Naive B cell (primary cell): ENCODE measurements at places on chromosomes 2 and 18.

GRCh38 chr2:3288470-3289170, 89.0 kb downstream of the EIPR1 start:
- DNase-seq = no peak
- H3K36me3 ChIP-seq = peaks cover 29% of the 10 kb centered on the region
- peaks cover 33% of the 10 kb centered on the region for H3K4me1 ChIP-seq
- H3K27me3 ChIP-seq = no peaks in the 10 kb centered on the region
- H3K27ac ChIP-seq = no peak overlapping the region
- H3K4me3 ChIP-seq = no peak overlapping the region

GRCh38 chr2:218362606-218363005, 5.9 kb downstream of the CATIP start:
- no peak overlapping the region for H3K4me3 ChIP-seq
- peaks cover 14% of the 10 kb centered on the region for H3K4me1 ChIP-seq
- H3K27ac ChIP-seq = no peak overlapping the region
- DNase-seq = no peak
- H3K36me3 ChIP-seq = no peaks in the 10 kb centered on the region

- DNase-seq = no peak
- no peak overlapping the region for H3K27ac ChIP-seq
- H3K27me3 ChIP-seq = peaks cover 4% of the 10 kb centered on the region
- peaks cover 6% of the 10 kb centered on the region for H3K36me3 ChIP-seq
- peaks cover 21% of the 10 kb centered on the region for H3K4me1 ChIP-seq
- no peak overlapping the region for H3K4me3 ChIP-seq
These were observed 13.9 kb downstream of the RDH14 start for GRCh38 chr2:18546567-18546966.

- DNase-seq = no peak
- no peak overlapping the region for H3K27ac ChIP-seq
- no peaks in the 10 kb centered on the region for H3K36me3 ChIP-seq
These were observed 33.4 kb downstream of the SFXN5 start for GRCh38 chr2:73037947-73038585.

GRCh38 chr18:56060967-56061541, 473.1 kb upstream of the TCF4 start:
- H3K27ac ChIP-seq = no peak overlapping the region
- H3K27me3 ChIP-seq = no peaks in the 10 kb centered on the region
- no peak overlapping the region for H3K4me3 ChIP-seq
- H3K36me3 ChIP-seq = no peaks in the 10 kb centered on the region
- no peak for DNase-seq
- H3K4me1 ChIP-seq = no peaks in the 10 kb centered on the region

GRCh38 chr2:200829258-200829655, 17.5 kb downstream of the BZW1 start:
- H3K4me1 ChIP-seq = no peaks in the 10 kb centered on the region
- H3K27ac ChIP-seq = peak overlapping the region; percentile 34
- no peak overlapping the region for H3K4me3 ChIP-seq
- DNase-seq = no peak

- H3K4me1 ChIP-seq = no peaks in the 10 kb centered on the region
- no peaks in the 10 kb centered on the region for H3K36me3 ChIP-seq
- no peak overlapping the region for H3K4me3 ChIP-seq
- H3K27ac ChIP-seq = no peak overlapping the region
These were observed 13.3 kb downstream of the CELF4 start for GRCh38 chr18:37552286-37552685.

GRCh38 chr18:64717026-64717425, 568.1 kb upstream of the LINC00305 start:
- no peaks in the 10 kb centered on the region for H3K27me3 ChIP-seq
- no peak overlapping the region for H3K4me3 ChIP-seq
- peaks cover 23% of the 10 kb centered on the region for H3K4me1 ChIP-seq
- no peak overlapping the region for H3K27ac ChIP-seq

GRCh38 chr2:108367014-108367413, 10.7 kb upstream of the SULT1C4 start:
- no peaks in the 10 kb centered on the region for H3K4me1 ChIP-seq
- no peak for DNase-seq
- H3K4me3 ChIP-seq = no peak overlapping the region
- H3K27ac ChIP-seq = no peak overlapping the region
- no peaks in the 10 kb centered on the region for H3K27me3 ChIP-seq
- H3K36me3 ChIP-seq = no peaks in the 10 kb centered on the region

DNA sequence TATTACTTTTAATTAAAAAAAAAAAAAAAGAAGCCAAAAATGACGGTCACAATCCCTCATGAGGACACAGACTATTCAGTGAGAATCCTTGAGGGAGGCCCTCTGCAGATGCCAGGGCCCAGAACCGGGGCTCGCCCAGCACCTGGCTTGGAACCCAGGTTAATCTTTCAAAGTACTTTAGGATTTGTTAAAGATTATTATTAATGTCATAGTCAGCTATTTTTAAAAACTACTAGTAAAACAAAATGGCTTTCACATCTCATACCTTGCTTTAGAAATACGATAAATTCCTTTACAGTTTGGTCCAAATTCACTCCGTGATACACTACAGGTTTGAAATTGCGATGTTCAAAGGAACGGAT, 27.1 kb downstream of the C2orf76 start:
- no peaks in the 10 kb centered on the region for H3K27me3 ChIP-seq
- H3K4me3 ChIP-seq = no peak overlapping the region
- no peaks in the 10 kb centered on the region for H3K36me3 ChIP-seq
- peak overlapping the region; percentile 90 for H3K27ac ChIP-seq

GRCh38 chr18:21703241-21703820, 1.2 kb downstream of the ABHD3 start:
- peaks cover 20% of the 10 kb centered on the region for H3K4me1 ChIP-seq
- peak overlapping the region; percentile 95 for H3K27ac ChIP-seq
- peak overlapping the region; percentile 97 for H3K4me3 ChIP-seq
- no peak for DNase-seq
- no peaks in the 10 kb centered on the region for H3K36me3 ChIP-seq
- H3K27me3 ChIP-seq = no peaks in the 10 kb centered on the region

DNA sequence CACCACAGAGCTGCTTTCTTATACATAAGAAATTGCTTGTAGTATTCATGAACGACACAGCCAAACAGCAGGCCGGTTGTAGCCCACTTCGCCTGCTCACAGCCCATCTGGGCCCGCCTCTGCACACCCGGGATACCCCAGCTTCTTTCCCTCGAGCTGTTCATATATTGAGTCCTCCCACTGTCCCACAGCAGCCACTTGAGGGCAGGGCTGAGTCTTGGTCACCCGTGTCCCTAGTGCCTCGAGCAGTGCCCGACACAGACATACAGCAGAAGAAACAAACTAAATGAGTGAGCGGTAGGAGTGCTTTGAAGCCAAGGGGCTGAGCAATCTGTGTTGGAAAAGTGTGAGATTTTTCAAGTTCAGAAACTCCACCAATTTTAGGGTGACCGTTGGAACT, 251.4 kb downstream of the KLHL29 start:
- no peaks in the 10 kb centered on the region for H3K36me3 ChIP-seq
- H3K27me3 ChIP-seq = no peaks in the 10 kb centered on the region
- DNase-seq = no peak
- no peaks in the 10 kb centered on the region for H3K4me1 ChIP-seq
- no peak overlapping the region for H3K4me3 ChIP-seq

DNA sequence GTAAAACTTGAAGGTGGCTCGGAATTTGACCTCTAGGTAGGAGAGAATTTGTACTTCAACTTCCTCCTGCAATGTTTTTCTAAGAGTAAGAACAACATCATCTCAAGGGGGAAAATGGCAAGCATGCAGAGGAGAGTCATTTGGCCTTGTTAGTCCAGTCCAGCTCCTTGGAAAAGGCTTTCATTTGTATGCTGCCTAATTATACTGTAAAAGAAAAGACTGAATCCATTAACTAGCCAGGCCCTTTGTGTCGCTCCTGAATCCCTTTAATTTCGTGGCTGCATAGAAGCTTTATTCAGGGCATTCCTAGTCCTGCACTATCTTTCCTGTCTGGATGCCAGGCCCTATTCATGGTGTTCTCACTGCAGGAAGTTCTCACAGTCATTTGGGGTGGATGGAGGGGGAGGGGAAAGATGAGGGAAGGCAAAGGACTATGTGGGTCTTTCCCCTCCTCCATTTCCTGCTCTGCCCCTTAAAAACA, 36.0 kb downstream of the PHLPP1 start:
- H3K27ac ChIP-seq = no peak overlapping the region
- H3K4me3 ChIP-seq = no peak overlapping the region
- no peak for DNase-seq
- no peaks in the 10 kb centered on the region for H3K27me3 ChIP-seq
- H3K36me3 ChIP-seq = peaks cover 4% of the 10 kb centered on the region

GRCh38 chr2:20172273-20173055, 52.5 kb downstream of the SDC1 start:
- no peak for DNase-seq
- H3K27ac ChIP-seq = no peak overlapping the region
- H3K36me3 ChIP-seq = no peaks in the 10 kb centered on the region
- no peaks in the 10 kb centered on the region for H3K4me1 ChIP-seq
- no peaks in the 10 kb centered on the region for H3K27me3 ChIP-seq
- no peak overlapping the region for H3K4me3 ChIP-seq

DNA sequence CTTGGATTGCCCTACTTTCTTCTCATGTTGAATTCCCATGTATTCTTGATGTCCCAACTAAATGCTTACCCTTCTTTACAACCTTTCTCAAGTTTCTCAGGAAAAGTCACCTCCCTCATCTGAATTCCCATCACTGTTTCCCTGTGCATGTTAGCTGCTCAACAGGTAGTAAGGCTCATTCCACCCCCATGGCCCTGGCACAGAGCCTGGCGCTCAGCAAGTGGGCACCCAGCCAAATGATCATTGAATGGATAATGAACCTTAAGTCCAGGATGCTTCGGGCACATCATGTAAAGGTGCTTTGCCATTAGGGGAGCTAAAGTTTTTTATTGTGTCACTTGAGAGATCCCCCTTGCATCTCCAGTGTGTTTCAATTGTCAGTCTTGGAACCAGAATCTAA, 124.0 kb downstream of the PKP4 start:
- no peaks in the 10 kb centered on the region for H3K27me3 ChIP-seq
- no peak overlapping the region for H3K4me3 ChIP-seq
- H3K4me1 ChIP-seq = no peaks in the 10 kb centered on the region

GRCh38 chr2:21427606-21428005, 303.8 kb downstream of the TDRD15 start:
- H3K27ac ChIP-seq = no peak overlapping the region
- no peaks in the 10 kb centered on the region for H3K4me1 ChIP-seq
- no peak for DNase-seq
- no peaks in the 10 kb centered on the region for H3K36me3 ChIP-seq

GRCh38 chr2:70141902-70142589, 48.8 kb downstream of the C2orf42 start:
- H3K4me1 ChIP-seq = peaks cover 42% of the 10 kb centered on the region
- H3K36me3 ChIP-seq = no peaks in the 10 kb centered on the region
- peak overlapping the region; percentile 97 for H3K4me3 ChIP-seq
- no peaks in the 10 kb centered on the region for H3K27me3 ChIP-seq
- H3K27ac ChIP-seq = peak overlapping the region; percentile 99

DNA sequence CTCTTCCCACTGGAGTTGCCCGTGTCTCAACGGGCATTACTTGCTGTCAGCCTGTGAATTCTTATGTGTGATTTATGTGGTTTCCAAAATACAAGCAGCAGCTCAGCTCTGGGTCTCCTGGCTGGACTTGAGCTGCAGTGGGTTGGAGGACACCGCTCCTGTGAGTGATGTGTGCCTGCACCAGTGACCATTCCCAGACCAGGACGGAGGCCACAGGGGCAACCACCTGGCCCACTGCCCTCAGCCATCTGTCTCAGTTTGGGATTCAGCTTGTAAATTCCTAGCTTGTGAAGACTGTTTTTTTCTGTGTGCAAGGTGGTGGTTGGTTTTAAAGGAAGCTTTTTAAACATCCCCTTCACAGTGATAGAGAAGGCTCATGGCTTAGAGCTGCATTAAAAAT, 261.0 kb downstream of the BCL2 start:
- H3K27ac ChIP-seq = no peak overlapping the region
- no peak overlapping the region for H3K4me3 ChIP-seq

GRCh38 chr2:230128623-230129342, 60.1 kb upstream of the SLC16A14 start:
- H3K4me1 ChIP-seq = peaks cover 10% of the 10 kb centered on the region
- no peak for DNase-seq
- H3K4me3 ChIP-seq = no peak overlapping the region
- H3K27ac ChIP-seq = no peak overlapping the region
- H3K27me3 ChIP-seq = no peaks in the 10 kb centered on the region

DNA sequence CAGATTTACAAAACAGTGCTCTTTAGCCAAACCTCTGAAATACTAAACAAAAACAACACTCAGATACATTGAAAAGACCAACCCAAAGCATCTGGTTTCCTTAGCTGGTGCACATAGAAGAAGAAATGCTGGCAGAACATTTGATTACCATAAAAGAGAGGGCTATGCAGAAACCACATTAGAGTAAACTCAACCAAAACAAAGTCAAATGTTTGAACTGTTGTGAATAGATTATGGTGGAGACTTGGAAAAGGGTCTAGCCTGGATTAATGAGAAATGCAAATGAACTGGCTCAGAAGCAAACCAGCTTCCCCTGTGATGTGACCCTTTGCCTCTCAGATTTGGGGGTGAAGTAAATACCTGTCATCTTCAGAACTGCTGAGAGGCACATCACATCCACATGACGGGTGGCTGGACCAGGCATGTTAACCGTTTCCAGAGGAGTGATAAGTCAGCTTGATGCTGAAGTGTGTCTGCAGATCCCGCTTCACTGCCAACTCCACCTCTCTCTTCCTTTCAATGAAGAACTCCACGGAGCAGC, 153.0 kb downstream of the NRP2 start:
- no peak overlapping the region for H3K4me3 ChIP-seq
- peaks cover 7% of the 10 kb centered on the region for H3K27me3 ChIP-seq
- H3K36me3 ChIP-seq = no peaks in the 10 kb centered on the region
- no peaks in the 10 kb centered on the region for H3K4me1 ChIP-seq
- no peak for DNase-seq

GRCh38 chr2:42051543-42052235, 3.9 kb downstream of the PKDCC start:
- no peak for DNase-seq
- peaks cover 6% of the 10 kb centered on the region for H3K4me1 ChIP-seq
- H3K27ac ChIP-seq = no peak overlapping the region
- H3K27me3 ChIP-seq = peaks cover 12% of the 10 kb centered on the region
- peak overlapping the region; percentile 38 for H3K4me3 ChIP-seq
- no peaks in the 10 kb centered on the region for H3K36me3 ChIP-seq
